ENCODE measurements at places on chromosomes 7 and 10. TPM values are rescaled to one million over a fixed set of nuclear protein-coding genes. Genes with fewer than 3 reads are reported as not detected.

- no peak for DNase-seq
- H3K36me3 ChIP-seq: no peaks in the 10 kb centered on the region
- peak overlapping the region; percentile 62 for H3K27ac ChIP-seq
These were observed 62.5 kb upstream of the KMT2E start for GRCh38 chr7:104951546-104951945.

DNA sequence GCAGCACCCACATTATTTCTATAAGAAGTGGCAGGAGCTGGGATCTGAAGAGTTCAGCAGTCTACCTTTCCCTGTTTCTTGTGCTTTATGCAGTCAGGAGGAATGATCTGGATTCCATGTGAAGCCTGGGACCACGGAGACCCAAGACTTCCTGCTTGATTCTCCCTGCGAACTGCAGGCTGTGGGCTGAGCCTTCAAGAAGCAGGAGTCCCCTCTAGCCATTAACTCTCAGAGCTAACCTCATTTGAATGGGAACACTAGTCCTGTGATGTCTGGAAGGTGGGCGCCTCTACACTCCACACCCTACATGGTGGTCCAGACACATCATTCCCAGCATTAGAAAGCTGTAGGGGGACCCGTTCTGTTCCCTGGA lies 874 bp upstream of the RBP3 start:
- DNase-seq: no peak
- no peak overlapping the region for H3K4me3 ChIP-seq
- H3K36me3 ChIP-seq: no peaks in the 10 kb centered on the region

GRCh38 chr7:42614636-42615035 lies 297.2 kb downstream of the C7orf25 start:
- H3K4me3 ChIP-seq: no peak overlapping the region
- H3K27me3 ChIP-seq: no peaks in the 10 kb centered on the region
- H3K4me1 ChIP-seq: no peaks in the 10 kb centered on the region
- H3K27ac ChIP-seq: no peak overlapping the region
- DNase-seq: no peak

GRCh38 chr7:20032741-20033140 lies 184.4 kb downstream of the MACC1 start:
- H3K4me3 ChIP-seq: no peak overlapping the region
- no peak overlapping the region for H3K27ac ChIP-seq
- no peak for DNase-seq
- no peaks in the 10 kb centered on the region for H3K27me3 ChIP-seq

- no peaks in the 10 kb centered on the region for H3K36me3 ChIP-seq
- H3K4me1 ChIP-seq: peaks cover 6% of the 10 kb centered on the region
- no peaks in the 10 kb centered on the region for H3K27me3 ChIP-seq
- H3K27ac ChIP-seq: no peak overlapping the region
These were observed 25.8 kb downstream of the DOCK1 start for GRCh38 chr10:126930883-126931503.

- peak overlapping the region; percentile 86 for H3K27ac ChIP-seq
- peaks cover 4% of the 10 kb centered on the region for H3K4me1 ChIP-seq
- DNase-seq: peak; percentile 83
These were observed 23.5 kb upstream of the ZNF12 start for GRCh38 chr7:6730343-6730633.

DNA sequence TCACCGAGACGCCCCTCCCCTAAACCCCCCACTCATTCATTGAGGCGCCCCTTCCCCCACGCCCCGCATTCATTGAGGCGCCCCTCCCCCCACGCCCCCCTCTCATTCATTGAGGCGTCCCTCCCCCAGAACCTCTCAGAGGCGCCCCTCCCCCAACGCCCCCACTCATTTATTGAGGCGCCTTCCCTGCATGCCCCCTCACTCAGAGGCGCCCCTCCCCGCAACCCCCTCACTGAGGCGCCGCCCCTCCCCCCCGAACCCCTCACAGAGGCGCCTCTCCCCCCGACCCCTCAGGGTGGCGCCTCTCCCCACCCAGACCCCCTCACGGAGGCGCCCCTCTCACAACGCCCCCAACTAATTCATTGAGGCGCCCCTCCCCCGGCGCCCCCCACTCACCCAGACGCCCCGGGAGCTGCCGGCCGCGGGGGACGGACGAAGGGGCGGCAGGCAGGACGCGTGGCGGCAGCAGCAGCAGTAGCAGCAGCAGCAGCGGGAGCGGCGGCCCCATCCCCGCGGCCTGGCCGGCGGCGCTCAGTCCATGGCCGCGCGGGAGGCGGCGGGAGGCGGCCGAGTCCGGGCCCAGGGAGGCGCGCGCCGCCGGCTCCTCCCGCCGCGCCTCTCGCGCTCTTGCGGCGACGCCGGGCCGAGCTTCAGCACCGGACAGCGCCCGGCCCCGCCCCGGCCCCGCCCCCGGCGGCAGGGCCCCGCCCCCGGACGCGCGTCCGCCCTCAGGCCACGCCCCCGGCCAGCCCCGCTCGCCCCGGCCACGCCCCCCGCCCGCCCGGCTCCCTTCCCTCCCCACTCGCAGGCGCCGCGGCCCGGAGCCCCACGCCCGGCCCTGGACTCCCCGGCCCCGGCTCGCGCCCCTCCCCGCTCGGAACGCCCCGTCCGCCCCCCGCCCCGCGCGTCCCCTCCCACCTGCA lies at the start of gene PTPRN2:
Gene PTPRN2 (minus strand): TSS at position 662 of the 923 bp plus-strand sequence.
- H3K27me3 ChIP-seq: no peaks in the 10 kb centered on the region
- H3K4me1 ChIP-seq: peaks cover 13% of the 10 kb centered on the region
- H3K36me3 ChIP-seq: no peaks in the 10 kb centered on the region
- no peak within 1 kb of the TSS for H3K27ac ChIP-seq

GRCh38 chr10:44773565-44773964 lies 137.6 kb upstream of the TMEM72 start:
- no peaks in the 10 kb centered on the region for H3K36me3 ChIP-seq
- H3K4me3 ChIP-seq: no peak overlapping the region
- H3K27me3 ChIP-seq: no peaks in the 10 kb centered on the region
- no peak for DNase-seq
- no peak overlapping the region for H3K27ac ChIP-seq

DNA sequence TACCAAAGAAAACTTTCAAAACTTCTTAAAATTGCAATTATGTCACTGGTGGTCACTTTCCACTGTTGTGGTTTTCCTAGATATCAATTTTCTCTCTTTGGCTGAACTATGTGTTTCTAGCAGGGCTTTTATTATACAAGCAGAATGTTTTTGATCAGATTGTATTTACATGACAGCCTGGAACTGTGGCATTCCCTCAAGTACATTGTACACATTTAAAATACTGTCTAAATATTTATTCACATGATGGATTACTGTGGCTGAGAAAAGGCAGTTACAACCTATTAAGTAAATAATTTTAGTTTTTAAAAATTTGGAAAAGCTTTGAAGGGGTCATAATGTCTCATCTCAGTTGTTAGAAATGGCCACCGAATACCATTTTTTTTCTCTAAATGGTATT lies 231.9 kb upstream of the PPP1R3A start:
- H3K27ac ChIP-seq: no peak overlapping the region
- no peaks in the 10 kb centered on the region for H3K27me3 ChIP-seq
- no peaks in the 10 kb centered on the region for H3K4me1 ChIP-seq
- no peak for DNase-seq

DNA sequence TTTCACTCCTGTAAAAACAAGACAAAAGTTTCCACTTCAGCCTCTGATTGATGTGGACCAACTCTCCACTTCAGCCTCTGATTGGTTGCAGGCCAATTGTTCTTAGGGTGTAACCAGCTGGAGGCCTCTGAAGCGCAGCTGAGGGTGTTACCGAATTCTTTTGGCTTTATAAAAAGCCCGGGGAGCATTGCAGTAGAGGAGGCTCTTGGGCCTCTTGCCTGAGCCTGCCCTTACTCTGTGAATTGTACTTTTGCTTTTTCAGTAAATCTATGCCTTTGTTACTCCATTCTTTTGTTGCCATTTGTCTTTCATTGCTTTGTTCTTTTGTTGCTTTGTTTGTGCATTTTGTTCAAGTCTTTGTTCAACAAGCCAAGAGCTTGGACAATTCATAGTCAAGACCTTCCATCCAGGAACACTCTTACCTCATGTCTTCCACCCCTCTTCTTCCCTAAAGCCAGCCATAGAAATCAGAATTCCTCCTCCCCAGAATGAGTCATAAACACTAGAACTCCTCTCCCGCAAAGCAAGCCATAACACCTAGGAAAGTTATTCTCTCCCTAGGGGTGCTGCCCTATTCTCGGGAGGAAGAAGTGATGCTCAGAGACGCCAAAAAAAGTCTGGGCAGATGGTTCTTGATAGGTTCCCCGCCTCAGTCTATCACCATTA lies 53.5 kb upstream of the ARMC3 start:
- no peaks in the 10 kb centered on the region for H3K36me3 ChIP-seq
- H3K4me1 ChIP-seq: no peaks in the 10 kb centered on the region
- no peak for DNase-seq
- no peak overlapping the region for H3K4me3 ChIP-seq

- no peaks in the 10 kb centered on the region for H3K4me1 ChIP-seq
- H3K4me3 ChIP-seq: no peak overlapping the region
- no peak for DNase-seq
- H3K27ac ChIP-seq: no peak overlapping the region
These were observed 130.8 kb downstream of the MDFIC start for GRCh38 chr7:115052706-115053105.

DNA sequence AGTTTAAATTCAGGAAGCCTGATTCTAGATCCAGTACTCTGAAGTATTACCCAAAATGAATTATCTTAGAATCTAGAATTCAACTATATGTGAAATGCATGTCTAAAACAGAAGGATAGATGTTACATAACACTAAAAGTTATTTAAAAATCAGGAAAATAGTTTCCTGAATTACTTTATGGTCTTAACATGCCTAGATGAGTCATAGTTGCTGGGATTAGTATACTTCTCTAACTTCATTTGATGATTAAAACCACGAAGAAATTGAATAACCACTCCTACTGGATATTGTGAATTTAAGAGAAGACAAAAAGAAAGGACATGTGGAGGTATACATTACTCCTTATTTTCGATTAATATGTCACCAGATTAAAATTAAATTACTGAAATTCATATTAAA lies 65.5 kb downstream of the ATAD1 start:
- no peak overlapping the region for H3K4me3 ChIP-seq
- no peaks in the 10 kb centered on the region for H3K27me3 ChIP-seq
- no peak for DNase-seq
- no peaks in the 10 kb centered on the region for H3K36me3 ChIP-seq

DNA sequence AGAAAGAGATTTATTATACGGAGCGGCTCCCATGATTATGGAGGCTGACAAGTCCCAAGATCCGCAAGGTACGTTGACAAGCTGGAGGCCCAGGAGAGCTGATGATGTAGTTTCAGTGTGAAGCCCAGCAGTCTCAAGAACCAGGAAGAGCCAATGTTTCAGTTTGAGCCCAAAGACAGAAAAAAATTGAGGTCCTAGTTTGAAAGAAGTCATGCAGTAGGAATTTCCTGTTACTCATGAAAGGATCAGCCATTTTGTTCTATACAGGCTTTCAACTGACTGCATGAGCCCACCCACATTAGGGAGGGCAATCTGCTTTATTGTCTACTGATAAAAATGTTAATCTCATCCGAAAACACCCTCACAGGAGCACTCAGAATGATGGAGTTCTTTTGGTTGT lies 51.5 kb downstream of the CCDC71L start:
- H3K27me3 ChIP-seq: no peaks in the 10 kb centered on the region
- H3K4me1 ChIP-seq: no peaks in the 10 kb centered on the region

GRCh38 chr10:121845044-121845784 lies 82.6 kb downstream of the ATE1 start:
- H3K36me3 ChIP-seq: no peaks in the 10 kb centered on the region
- no peak overlapping the region for H3K4me3 ChIP-seq
- H3K27me3 ChIP-seq: no peaks in the 10 kb centered on the region
- no peaks in the 10 kb centered on the region for H3K4me1 ChIP-seq
- no peak overlapping the region for H3K27ac ChIP-seq

- H3K36me3 ChIP-seq: no peaks in the 10 kb centered on the region
- DNase-seq: no peak
- no peak overlapping the region for H3K4me3 ChIP-seq
- no peaks in the 10 kb centered on the region for H3K4me1 ChIP-seq
- no peaks in the 10 kb centered on the region for H3K27me3 ChIP-seq
These were observed 31.0 kb downstream of the PDE1C start for GRCh38 chr7:32039000-32039756.

- H3K27ac ChIP-seq: peak overlapping the region; percentile 55
- no peak overlapping the region for H3K4me3 ChIP-seq
- no peak for DNase-seq
- no peaks in the 10 kb centered on the region for H3K36me3 ChIP-seq
- peaks cover 18% of the 10 kb centered on the region for H3K4me1 ChIP-seq
- no peaks in the 10 kb centered on the region for H3K27me3 ChIP-seq
These were observed 138.8 kb downstream of the JCAD start for GRCh38 chr10:29920408-29921070.

DNA sequence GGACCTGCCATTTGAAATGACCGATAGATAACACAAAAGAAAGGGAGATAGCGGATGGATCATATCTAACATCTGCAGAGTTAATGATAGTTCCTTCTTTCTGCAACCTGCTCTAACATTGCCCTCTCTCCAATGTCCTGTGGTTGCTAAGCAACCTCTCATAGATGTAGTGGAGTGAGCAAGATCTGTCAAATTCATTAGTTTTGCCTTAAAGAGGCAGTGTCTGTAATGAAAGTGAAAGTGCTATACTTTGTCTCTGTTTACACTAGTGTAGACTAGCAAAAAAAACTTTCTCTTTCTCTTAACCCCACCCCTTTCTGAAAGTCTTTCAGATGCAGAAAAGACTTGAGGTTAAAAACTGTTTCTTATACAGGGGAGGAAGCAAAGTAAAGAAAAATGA lies 1196.9 kb downstream of the SORCS3 start:
- H3K4me3 ChIP-seq: no peak overlapping the region
- no peak for DNase-seq
- H3K27ac ChIP-seq: no peak overlapping the region

DNA sequence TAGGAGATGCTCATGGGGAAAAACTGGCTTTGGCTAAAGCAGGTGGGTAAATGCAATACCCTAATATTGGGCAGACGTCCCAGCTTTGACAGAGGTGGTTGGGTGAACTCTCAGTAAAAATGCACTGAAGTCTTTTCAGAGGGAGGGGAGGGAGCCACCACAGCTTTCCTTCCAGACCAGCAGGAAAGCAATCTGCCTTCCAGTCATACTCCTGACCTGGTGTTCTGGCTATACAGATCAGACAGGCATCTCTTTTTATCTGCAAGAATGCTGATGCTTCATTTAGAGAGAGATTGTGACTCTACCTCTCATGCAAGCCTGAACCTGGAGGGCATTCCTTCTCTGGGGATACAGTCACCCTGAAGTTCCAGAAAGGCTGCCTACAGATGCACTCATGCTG lies 52.6 kb upstream of the ICA1 start:
- H3K27me3 ChIP-seq: no peaks in the 10 kb centered on the region
- H3K4me3 ChIP-seq: no peak overlapping the region
- H3K27ac ChIP-seq: no peak overlapping the region
- no peaks in the 10 kb centered on the region for H3K4me1 ChIP-seq

- no peaks in the 10 kb centered on the region for H3K27me3 ChIP-seq
- peaks cover 16% of the 10 kb centered on the region for H3K4me1 ChIP-seq
- no peak overlapping the region for H3K4me3 ChIP-seq
- H3K27ac ChIP-seq: no peak overlapping the region
- H3K36me3 ChIP-seq: no peaks in the 10 kb centered on the region
These were observed 25.3 kb downstream of the GTF2I start for GRCh38 chr7:74682829-74683228.

DKK1 gene
- 4.1 TPM for total RNA-seq

LIPF gene
- 0.81 TPM for total RNA-seq

MRPS17 gene
- 10.7 TPM for total RNA-seq

MAT1A gene
- total RNA-seq: 5.6 TPM

ANKRD26 gene
- total RNA-seq: 13.8 TPM

JCAD gene
- total RNA-seq: 133 TPM

STOX1 gene
- 3.8 TPM for total RNA-seq

TEX47 gene
- total RNA-seq: 8.9 TPM

SLC26A5 gene
- total RNA-seq: 1.3 TPM

All from testis (tissue), 5 donors.